ENCODE measurements at places on chromosomes 11 and 22.
A peak's percentile ranks its signal among the peaks of the same experiment; 100 is the strongest.

DNA sequence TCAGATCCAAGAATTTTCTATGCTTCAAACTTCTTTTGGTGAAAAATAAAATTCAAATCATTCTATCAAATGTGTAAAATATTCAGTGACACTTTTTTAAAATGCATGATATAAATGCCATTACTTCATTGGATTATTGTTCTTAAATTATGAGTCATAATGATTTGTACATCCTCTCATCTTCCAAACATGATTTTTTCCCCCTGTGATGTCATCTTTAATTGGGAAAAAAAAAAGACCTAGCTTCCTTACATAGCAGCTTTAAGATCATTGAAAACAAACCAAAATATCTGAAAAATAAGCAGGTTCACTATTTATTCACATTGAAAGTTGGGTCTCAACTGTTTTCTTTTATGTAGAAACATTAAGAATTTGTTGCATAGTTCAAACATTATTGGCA lies 1549.4 kb downstream of the LRRC4C start:
- no peak for DNase-seq

DNA sequence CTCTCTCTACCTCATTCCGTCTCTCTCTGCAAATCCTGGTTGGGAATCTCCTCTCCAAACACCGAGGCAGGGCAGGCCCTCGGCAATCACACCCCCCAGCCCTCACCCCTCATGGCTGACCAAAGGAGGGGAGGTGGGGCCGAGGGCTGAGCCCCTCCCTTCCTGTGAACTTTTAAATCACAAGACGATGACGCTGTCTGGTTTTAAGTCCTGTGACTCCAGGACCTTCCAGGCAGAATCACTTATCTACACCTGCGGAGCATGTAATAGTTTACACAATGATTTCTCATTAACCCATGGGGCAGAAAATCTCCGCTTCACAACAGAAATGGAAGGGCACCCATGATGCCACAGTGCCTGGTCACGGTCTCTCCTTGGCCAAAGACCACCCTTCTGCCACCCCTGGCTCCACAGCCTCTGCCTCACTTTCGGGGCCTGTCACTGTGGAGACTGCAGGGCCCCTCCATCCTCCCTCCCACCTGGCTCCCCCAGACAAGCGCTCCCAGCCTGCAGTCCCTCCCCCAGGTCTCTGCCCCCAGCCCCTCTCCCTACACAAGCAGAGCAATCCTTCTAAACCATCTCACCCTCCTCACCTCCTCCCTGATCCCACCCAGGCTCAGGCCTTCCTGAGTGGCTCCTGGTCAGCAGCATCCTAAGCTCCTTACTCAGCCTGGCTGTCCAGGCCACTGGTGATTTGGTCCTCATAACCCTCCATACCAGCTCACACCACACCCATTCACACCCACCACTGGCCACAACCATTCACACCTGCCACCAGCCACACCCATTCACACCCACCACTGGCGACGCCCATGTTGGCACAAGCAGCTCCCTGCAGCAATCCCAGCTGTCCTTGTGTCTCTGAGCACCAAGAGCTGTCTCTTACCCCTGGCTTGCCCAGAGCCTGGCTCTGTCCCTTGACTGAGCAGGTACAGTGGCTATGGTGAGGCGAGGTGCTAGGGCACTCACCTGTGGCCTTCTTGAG lies 30.7 kb upstream of the ARFGAP3 start:
- no peak for DNase-seq

- DNase-seq = no peak
Observed at GRCh38 chr22:35410663-35411034, 10.7 kb downstream of the MCM5 start.

DNA sequence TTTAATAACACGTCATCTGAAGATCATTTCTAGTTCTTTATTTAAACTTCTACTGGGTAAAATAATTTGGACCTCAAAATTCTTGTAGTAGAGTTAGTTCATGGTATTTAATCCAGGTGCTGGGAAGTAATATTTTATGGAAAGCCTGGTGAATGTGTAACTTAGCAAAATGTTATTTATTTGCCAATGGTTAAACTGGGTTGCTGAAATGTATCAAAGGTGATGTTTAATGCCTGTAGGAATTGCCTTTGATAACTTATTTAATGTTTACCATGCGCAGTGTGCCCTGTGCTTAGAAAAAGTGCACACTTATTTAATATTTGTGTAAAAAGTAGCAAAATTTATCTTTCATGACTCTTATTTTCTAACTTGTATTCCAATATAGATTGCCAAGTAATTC lies 11.2 kb downstream of the OR5M11 start:
- no peak for DNase-seq

- DNase-seq = no peak
Observed at GRCh38 chr11:76251226-76251575, 44.9 kb upstream of the WNT11 start.

DNA sequence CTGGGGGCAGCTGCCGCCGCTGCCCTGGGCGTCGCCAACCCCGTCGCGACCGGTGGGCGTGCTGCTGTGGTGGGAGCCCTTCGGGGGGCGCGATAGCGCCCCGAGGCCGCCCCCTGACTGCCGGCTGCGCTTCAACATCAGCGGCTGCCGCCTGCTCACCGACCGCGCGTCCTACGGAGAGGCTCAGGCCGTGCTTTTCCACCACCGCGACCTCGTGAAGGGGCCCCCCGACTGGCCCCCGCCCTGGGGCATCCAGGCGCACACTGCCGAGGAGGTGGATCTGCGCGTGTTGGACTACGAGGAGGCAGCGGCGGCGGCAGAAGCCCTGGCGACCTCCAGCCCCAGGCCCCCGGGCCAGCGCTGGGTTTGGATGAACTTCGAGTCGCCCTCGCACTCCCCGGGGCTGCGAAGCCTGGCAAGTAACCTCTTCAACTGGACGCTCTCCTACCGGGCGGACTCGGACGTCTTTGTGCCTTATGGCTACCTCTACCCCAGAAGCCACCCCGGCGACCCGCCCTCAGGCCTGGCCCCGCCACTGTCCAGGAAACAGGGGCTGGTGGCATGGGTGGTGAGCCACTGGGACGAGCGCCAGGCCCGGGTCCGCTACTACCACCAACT lies 1.0 kb downstream of the FUT4 start:
- no peak for DNase-seq

DNA sequence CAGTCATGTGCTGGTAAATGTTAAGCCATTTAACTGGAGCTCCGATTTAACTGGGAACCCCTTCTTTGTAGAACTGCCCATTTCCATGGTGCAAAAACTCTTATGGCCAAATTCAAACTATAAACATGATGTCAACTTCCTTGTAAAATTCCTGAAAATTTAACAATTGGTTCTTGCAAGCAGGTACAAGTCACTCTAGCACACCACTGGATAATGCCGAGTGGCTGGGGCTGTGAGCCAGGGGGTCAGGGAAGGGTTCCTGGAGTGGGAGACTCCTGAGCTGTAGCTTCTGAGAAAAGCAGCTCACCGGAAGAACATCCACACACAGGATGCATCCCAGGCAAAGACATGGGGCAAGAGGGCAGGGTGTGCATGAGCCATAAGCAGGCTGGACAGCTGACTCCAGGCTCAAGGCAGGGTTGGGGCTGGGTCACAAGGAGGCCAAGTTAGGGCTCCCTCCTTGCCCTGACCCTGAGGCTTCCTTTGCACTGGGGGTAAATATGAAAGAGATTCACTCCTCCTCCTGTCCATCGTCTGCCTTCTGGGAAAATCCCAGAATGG lies 18.2 kb downstream of the P2RY2 start:
- no peak for DNase-seq

DNA sequence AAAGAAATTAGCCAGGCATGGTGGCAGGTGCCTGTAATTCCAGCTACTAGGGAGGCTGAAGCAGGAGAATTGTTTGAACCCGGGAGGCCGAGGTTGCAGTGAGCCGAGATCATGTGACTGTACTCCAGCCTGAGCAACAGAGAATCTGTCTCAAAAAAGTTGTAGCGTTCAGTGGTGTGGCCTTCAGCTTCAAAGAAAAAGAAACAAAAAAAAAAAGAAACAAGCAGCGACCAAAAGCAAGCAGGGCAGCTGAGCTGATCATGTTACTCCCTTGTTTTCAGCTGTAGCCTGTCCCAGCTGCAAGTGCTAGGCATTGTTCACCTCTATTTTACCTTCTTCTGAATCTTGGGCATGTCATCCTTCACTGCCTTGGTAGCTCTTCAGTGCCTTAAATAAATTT lies 37.0 kb downstream of the SFI1 start:
- DNase-seq = no peak

- peak; percentile 60 for DNase-seq
Observed at GRCh38 chr22:23225724-23226496, 45.6 kb downstream of the BCR start.

DNA sequence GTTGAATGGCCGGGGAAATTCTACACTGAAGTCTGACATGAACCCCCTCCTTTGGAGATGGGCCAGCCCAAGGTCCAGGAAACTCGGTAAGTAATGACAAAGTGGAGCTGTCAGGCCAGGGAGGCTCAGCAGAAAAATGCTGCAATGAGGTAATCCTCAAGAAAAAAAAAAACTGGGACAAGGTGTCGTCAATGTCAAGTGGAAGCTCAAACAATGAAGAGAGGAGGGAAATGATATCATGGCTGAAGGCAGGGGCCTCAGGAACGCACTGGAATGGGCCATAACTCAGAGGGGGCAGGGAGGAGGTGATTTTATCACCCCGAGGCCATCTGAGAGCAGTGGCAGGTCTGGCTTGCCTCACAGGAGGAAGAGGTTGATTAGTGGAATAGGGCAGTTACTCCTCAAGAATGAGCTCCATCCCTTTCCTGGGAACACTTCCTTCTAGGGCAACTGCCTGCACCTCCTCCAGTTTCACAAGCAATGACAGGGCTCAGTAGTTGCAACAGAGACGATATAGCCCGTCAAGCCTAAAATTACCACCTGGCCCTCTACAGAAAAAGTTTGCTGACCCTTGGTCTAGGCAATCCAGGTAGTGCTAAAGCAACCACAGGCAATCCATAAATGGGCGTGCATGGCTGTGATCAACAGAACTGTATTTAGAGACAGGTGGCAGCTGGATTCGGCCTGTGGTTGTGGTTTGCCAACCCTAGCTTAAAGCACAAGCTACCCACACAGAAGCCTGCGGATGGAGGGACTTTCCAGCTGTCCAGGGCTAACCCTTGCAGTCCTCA lies 65.2 kb downstream of the FBXO7 start:
- no peak for DNase-seq

DNA sequence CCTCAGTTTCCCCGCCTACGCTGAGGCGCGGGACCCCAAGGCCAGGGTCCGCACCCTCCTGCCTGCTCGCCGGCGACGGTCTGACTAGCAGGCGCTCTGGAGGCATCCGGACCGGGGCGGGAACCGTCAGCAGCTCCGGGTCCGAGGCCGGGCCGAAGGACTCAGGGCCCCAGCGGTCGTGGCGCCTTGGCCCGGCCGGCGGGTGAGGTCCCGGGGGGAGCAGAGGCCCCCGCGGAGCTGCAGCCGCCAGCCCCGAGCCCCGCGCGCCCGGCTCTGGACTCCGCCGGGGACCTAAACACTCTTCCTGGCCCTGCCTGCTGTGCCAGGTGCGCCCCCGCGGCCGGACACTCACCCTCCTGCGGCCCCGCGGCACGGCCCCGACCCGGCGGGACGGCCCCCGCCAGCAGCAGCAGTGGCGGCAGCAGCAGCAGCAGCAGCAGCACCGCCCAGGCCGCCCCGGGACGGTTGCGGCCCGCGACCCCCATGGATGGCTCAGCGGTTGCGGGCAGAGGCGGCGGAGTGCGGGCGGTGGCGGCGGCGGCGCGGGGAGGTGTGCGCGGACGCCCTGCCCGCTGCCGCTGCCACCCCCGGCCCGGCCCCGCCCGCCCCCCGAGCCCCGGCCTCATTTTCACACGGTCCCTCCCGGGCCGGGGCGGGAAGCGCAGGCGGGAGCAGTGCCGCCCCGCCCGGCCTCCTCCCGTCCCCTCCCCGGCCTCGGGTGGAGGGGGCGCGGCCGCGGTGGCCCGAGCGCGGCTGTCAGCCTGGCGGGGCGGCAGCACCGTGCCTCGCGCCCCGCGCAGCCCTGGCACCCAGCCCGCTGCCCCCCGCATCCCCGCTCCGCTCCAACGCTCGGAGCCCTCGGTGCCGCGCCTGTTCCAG lies at the start of gene SCUBE2:
Gene SCUBE2 (minus strand): TSS at position 556 of the 879 bp plus-strand sequence. CDS start 71 bp downstream, at position 485.
- no peak for DNase-seq

DNA sequence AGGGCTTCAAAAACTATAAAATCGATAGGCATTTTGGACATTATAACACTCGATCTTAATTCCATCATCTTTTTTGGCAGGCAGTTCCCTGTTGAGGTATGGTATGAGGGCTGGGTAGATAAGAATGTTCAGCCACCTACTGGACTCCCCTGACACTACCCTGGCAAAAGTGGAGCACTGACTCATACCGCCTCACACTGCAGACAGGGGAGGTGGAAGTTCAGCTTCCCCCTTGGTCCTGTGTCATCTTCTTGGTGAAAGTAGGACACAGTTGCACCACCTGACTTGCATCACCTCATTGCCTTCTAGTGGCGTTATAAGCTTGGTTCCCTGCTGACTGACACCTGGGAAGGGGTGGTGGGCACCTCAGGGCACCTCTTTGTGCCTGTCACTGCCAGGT lies 30.4 kb downstream of the PAAF1 start:
- peak; percentile 68 for DNase-seq

DNA sequence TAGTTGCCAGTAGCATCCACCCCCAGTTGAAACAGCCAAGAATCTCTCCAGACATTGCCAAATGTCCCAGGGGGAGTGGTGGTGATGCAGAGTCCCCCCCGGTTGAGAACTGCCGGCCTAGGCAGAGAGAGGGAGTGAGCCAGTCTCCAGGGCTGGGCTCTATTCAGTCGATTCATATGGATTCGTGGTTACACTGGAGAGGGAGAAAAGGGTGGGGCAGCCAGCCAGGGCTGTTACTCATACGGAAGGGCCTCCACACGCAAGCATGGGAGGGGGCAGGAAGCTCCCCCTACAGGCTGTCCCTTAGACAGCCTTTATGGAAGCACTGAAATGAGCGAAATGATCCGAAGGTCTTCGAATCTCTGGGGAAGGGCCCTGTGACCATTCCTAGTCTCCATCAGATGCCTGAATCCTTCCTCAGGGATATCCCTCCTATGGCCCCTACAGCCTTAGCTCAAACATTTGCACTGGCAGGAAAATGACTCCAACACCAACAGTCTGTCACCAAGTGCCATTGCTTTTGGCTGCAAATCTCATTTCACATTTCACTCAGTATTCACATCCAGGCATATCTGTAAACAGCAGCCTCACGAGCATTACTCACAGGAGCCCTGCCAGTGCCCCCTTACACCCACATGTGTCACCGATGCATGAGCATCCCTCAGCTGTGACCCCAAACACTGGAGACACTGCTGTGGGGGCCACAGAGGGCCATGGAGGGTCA lies 18.4 kb upstream of the TLCD5 start:
- DNase-seq = peak; percentile 93

DNA sequence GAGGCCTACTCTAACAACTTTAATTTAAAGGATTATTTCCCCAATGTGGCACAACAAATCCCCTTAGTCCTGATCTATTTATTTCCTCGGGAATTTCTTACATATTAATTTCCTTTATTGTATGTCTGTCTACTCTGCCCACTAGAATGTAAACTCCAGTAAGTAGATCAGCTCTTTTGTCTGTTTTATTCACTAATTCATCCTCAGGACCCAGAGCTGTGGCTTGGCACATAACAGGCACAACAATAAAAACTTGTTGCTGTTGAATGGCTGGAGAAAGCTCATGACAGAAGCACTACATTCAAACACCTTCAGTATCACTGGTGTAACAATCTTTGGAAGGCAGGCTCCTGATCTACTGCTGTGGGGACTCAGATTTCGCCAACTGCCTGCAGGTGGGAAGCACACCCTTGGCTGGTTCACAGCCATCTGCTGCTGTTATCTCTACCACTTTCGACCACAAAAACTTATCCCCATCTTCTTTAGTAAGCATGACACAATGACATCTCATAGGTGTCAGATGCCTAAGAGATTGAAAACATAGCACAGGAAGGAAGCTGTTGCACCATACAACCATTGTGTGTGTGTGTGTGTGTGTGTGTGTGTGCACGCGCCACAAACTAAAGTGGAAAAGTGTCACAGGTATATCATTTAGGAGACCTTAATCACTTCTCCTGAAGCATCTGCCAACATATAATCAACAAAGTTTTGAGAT lies 11.9 kb downstream of the HIRA start:
- DNase-seq = no peak
